Mucosa of descending colon (tissue), 3 donors: ENCODE measurements at places on chromosomes 1 and 21. TPM values are rescaled to one million over a fixed set of nuclear protein-coding genes. Genes with fewer than 3 reads are reported as not detected.

PROK1 gene
- total RNA-seq, result not detected

GRCh38 chr1:168972225-168972624 lies 134.3 kb upstream of the ATP1B1 start:
- DNase-seq, result no peak

GRCh38 chr1:152747831-152748230 lies 10.0 kb upstream of the KPRP start:
- no peak for DNase-seq

DNA sequence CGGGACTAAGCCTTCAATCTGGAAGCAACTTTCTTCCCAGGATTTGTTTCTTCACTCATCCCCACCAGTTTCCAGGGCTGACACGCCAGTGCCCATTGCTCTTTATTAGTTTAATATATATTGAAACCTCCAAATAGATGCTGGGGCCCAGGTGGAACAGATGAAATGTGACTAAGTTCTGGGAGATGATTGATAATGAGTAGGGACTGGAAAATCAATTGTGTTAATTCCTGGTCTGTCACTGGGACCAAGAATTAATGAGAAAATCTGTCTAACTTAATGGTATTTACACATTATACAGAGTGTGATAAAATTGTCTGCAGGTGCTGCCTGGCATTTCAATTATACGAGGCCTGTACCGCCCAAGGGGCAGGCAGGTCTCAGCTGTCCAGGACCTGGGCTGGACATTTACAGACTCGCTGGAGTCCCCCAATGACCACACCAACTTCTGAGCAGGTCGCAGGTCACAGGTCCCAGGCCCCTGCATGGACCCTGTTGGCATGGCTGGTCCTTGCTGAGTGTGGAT lies 35.8 kb downstream of the UBIAD1 start:
- DNase-seq, result no peak

DNA sequence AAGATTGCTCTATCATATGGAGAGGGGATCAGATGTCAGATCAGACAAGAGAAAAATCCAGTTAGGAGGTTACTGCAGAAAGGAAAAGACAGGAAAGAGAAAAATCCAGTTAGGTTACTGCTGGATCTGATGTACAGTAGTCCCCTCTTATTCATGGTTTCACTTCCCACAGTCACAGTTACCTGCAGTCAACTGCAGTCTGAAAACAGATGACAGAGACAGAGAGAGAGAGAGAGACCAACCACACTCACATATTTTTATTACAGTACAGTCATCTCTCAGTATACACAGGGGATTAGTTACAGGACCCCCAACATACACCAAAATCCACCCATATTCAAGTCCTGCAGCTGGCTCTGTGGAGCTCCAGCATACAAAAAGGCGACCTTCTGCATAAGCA lies 29.3 kb downstream of the NUP133 start:
- no peak for DNase-seq

TTC22 gene
- 70.8 TPM for total RNA-seq

DNA sequence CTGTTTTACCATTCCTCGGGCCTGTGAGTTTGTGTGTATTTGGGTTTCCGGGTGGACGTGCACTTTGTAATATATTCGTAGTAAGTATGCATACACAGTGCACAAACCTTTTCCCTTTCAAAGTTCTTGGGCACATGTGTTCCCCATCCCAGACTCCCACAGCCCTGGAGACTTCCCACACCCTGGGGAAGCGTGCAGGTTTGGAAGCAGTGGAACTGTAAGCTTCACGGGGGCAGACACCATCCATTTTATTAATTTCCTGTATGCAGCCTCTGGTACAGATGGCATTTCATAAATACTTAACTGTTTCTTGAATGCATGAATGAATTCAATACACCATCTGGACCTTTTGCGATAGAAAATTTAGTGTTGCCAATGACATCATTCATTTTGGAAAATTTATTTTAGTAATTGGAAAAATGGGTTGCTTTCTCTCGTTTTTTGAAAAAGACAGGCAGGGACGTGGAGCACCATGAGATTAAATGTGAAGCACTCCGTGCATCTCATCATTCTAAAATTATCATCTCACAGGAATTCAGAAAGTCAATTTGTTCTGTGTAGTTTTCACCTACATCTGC lies 10.8 kb downstream of the ETS2 start:
- no peak for DNase-seq

- peak; percentile 74 for DNase-seq
These were observed 322 bp downstream of the DCLRE1B start for GRCh38 chr1:113905435-113905861.
